Activated T-cell treated with anti-CD3 and anti-CD28 coated beads, Interleukin-2, amount 50 U/mL, for 4 hours (primary cell): ENCODE measurements at places on chromosomes 7 and 10. TPM values are rescaled to one million over a fixed set of nuclear protein-coding genes. Genes with fewer than 3 reads are reported as not detected.

DNA sequence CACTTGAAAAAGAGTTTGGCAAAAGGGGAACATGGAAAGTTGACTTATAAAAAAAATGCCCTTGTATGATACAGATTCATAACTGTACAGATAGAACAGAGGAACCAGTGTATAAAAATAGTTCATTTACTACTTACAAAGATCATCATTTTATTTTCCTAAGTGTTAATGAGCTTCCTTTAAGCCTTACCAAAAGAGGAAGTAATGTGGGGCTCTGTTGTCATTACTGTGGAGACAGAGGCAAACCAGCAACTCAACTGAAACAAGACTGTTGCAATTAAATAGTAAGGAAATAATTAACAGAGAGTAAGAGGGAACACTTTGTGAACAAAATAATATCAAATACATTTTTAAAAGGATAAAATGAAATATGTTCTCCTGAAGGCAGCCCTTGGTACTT lies 526.2 kb upstream of the ADARB2 start:
- DNase-seq: no peak

The CRPPA gene
- total RNA-seq: 1.2 TPM

DNA sequence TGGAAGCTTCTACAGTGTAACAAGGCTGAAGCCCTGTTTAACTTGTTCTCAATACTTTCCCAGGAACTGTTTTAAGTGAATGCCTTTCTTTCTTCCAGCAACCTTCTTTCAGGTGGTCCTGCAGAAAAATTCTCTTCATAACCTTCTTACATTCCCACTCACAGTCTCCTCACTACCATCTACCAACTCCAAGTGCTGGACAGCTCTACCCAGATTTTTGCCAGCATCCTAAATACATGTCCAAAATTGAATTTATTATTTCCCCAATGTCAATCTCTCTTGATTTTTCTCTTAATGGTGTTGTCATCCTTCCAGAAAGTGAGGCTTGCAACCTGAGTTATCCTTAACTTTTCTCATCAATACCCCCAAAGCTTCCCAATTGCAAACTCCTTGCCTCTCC lies 48.2 kb downstream of the CFAP70 start:
- no peak for DNase-seq

The ATRNL1 gene
- not detected for total RNA-seq

- no peak for DNase-seq
Measured at GRCh38 chr7:12851841-12852240, 164.4 kb downstream of the ARL4A start.

- DNase-seq: no peak
Measured at GRCh38 chr7:100885440-100886141, 3.9 kb downstream of the UFSP1 start.

- no peak for DNase-seq
Measured at GRCh38 chr7:151061213-151062110, 2.1 kb downstream of the SLC4A2 start.

DNA sequence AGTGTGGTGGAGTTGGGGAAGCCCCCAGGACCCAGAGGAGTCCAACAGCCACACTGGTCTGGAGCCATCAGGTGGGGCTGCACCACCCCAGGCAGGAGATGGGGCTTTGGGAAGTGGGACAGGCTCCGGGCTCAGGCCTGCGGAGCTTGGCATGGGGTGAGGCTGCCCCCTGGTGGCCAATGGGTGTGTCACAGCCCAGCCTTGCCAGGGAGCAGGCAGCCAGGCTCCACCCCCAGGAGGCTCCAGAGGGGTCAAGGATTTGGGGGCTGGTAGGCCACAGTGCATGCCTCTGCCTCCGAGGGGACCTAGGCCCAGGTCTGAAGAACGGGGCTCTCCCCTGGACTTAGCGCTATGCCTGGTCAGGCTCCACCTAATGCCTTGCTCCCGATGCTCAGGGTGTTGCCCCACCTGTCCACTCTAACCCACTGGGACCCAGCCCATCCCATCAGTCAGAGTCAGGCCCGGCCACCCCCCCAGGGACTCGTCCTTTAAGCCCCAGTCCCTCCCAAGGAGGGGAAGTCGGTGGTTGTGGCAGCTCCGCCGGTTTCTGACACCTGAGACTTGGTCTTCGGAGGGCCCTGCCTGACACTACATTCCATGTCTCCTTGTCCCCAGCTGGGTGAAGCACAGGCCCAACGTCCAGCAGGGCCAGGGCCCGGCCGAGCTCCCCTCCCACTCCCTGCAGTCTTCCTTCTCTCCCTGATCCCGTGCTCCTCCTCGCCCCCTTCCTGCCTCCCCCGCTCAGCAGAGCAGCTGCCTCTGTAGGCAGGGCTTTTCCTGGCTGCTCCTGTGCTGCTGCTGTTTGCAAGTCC lies 11.3 kb upstream of the SAMD8 start:
- peak; percentile 83 for DNase-seq

GRCh38 chr7:99843808-99844207 lies 16.0 kb downstream of the CYP3A43 start:
- no peak for DNase-seq

The COL17A1 gene
- 0.23 TPM for total RNA-seq

The SCART1 gene
- 1.8 TPM for total RNA-seq

GRCh38 chr7:105131033-105131656 lies 117.1 kb downstream of the KMT2E start:
- no peak for DNase-seq

The LIPM gene
- total RNA-seq: not detected

- DNase-seq: no peak
Measured at GRCh38 chr10:11757454-11757820, 15.3 kb downstream of the ECHDC3 start.

DNA sequence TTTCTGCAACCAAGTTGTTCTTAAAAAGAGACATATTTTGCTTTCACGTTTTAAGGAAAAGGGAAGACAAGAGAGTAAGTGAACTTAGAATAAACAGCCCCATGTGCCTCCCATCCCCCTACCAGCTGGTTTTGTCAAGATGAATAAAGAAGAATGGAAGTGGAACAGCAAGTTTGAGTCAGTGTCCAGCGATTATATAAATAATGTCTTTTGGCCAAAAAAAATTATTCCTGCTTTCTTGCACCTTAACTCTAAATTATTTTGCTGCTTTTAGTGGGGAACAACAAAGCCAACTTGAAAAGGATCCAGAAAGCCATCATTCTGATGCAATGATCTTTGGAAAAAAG lies 82.4 kb upstream of the TRIL start:
- DNase-seq: no peak

GRCh38 chr10:92742331-92743228 lies 52.8 kb downstream of the HHEX start:
- DNase-seq: no peak

The UPK3BL1 gene
- total RNA-seq: 11.3 TPM

The FKBP14 gene
- total RNA-seq: 5.3 TPM

GRCh38 chr10:79250259-79250658 lies 97.0 kb upstream of the PPIF start:
- no peak for DNase-seq

The CAMK2G gene
- 16.6 TPM for total RNA-seq

The POM121 gene
- total RNA-seq: 93.4 TPM

The SPDYE9 gene
- total RNA-seq: not detected

The VSTM2A gene
- total RNA-seq: not detected

- no peak for DNase-seq
Measured at GRCh38 chr7:23129036-23129435, 23.5 kb downstream of the KLHL7 start.

GRCh38 chr10:127043301-127043700 lies 138.1 kb downstream of the DOCK1 start:
- DNase-seq: no peak

GRCh38 chr10:59088912-59089573 lies 87.4 kb upstream of the PHYHIPL start:
- DNase-seq: no peak

The BLNK gene
- not detected for total RNA-seq

The FFAR4 gene
- total RNA-seq: not detected

- no peak for DNase-seq
Measured at GRCh38 chr10:23976275-23976674, 232.7 kb upstream of the KIAA1217 start.

GRCh38 chr7:75704928-75705327 lies 33.8 kb downstream of the HIP1 start:
- DNase-seq: no peak

GRCh38 chr10:24821986-24822385 lies 98.3 kb upstream of the ARHGAP21 start:
- DNase-seq: no peak

The NAPEPLD gene
- 8.0 TPM for total RNA-seq

- DNase-seq: no peak
Measured at GRCh38 chr7:46133072-46133471, 212.0 kb upstream of the IGFBP3 start.

The PSPH gene
- 15.8 TPM for total RNA-seq

- no peak for DNase-seq
Measured at GRCh38 chr10:119291223-119291900, 84.0 kb downstream of the GRK5 start.

GRCh38 chr7:100864263-100864845 lies 2.8 kb upstream of the TRIP6 start:
- DNase-seq: no peak

DNA sequence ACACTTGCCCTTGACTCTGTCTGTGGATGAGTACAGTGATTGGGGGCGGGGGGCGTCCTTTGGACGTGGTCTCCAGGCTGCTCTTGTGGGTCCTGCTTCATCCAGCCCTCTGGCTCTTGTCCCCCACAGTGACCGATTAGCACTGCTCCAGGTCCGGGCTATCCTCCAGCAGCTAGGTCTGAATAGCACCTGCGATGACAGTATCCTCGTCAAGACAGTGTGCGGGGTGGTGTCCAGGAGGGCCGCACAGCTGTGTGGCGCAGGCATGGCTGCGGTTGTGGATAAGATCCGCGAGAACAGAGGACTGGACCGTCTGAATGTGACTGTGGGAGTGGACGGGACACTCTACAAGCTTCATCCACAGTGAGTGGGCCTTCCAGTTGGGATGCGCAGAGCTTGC lies 18.3 kb downstream of the TACR2 start:
- no peak for DNase-seq

DNA sequence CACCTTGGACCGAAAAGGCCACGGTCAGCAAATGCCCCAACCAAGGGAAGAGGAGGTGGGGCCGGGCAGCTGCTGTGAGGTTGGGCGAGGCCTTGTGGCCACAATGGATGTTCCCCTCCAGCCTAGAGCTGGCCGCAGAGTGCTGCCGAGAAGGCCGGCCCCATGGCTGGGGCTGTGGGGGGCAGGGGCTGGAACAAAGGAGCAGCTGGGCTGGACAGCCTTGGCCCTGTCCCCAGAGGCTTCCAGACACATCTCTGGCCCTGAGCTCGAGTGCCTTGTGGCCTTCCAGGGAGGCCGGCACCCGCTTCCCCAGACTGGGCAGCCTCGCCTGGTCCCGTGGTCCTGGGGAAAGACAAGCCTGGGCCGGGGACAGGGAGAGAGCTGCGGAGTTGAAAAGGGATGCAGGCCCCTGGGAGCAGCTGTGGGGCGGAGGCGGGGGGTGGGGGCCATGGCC lies 88.0 kb downstream of the PDGFA start:
- DNase-seq: no peak

DNA sequence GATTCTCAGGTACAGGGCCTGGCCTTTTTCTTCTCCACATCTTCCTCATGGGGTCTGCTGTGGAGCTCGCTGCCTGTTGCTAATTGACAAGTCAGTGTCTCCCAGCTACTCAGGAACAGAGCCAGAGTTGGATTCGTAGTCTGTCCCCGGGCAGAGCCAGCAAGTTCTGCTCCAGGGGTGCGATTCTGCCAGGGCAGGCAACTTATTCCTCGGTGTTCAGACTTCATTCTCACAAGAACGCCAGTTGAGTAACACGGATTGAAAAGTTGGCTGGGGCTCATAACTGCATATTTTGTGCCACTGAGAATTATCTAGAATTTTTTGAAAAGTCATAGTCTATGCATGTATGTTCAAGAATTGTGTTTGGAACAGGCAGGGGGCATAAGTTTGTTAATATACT lies 336.7 kb upstream of the NPVF start:
- no peak for DNase-seq

DNA sequence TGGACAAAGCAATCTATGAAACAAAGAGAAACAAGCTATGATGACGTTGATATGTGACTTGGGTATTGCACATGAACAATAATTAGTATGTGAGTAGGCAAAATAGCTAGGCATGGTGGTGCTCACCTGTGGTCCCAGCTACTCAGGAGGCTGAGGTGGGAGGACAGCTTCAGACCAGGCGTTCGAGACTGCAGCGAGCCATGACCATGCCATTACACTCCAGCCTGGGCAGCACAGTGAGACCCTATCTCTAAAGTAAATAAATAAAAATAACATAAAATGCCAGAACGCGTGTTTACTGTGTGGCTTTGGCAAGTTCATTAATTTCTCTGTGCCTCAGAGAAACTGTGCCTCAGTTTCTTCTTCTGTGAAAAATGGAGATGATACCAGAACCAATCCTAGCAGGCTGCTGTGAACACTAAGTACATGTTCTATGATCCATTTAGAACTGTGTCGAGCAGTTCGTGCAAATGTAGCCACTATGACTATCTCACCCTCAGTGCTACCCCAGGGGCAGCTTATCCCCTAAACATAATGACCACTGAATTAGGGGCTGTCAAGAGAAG lies 9.3 kb upstream of the TNS3 start:
- no peak for DNase-seq

DNA sequence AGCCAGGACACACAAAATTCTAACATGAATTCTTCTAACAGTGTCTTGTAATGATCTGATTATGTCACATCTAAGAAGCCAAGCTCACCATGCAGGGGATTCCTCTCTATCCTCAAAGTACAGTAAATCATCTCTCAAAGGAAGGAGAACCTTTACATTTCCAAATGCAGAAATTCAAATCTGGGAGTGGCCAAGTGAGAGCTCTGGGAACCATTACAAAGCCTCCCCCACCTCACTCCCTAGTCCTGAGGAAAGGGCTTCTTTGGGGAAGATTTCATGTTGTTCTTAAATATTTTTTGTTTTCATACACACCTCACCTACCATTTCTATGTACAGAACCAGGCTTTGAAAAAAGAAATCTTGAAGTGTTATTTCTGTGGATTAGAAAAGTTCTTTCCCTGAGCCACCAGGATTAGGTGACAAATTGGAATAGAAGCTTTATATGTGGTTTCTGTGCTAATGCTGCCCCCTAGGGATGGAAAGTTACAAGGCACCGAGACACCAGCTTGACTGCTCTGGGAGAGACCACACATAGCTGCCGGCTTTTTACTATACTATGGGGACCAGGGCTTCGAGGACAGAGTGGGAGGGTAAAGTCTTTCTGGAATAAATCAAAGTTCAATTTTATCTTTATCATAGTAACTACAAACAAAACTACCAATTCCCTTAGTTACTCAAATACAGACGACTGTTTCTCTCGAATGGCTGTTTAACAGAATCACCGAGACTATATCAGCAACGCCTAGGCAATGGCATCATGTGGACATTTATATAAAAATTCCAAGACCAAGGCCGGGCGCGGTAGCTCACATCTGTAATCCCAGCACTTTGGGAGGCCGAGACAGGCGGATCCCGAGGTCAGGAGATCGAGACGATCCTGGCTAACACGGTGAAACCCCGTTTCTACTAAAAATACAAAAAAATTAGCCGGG lies 116.1 kb downstream of the RNF216 start:
- DNase-seq: peak; percentile 59

The PLA2G12B gene
- total RNA-seq: not detected
